ENCODE measurements at places on chromosomes 13 and 19. TPM values are rescaled to one million over a fixed set of nuclear protein-coding genes. Genes with fewer than 3 reads are reported as not detected.

GRCh38 chr13:102742506-102742905, 31.1 kb downstream of the TEX30 start:
- no peak for DNase-seq

DNA sequence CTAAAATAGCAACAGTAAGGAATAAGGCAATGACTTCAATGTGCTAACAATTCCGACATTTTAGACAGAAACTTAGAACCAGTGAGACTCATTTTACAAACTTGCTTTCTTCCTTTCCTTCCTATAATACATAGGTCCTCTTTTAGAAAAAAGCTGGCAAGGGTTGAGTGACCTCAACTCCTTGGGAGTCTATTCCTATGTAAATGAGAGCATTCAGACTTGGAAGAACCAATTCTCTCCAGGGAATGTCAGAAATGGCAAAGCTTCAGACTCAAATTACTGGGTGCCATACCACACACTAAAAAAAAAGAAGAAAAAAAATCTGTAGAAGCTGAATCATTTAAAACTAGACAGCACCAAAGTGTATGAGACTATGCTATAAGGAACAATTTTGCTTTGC, 1328.2 kb downstream of the OLFM4 start:
- DNase-seq = no peak

DNA sequence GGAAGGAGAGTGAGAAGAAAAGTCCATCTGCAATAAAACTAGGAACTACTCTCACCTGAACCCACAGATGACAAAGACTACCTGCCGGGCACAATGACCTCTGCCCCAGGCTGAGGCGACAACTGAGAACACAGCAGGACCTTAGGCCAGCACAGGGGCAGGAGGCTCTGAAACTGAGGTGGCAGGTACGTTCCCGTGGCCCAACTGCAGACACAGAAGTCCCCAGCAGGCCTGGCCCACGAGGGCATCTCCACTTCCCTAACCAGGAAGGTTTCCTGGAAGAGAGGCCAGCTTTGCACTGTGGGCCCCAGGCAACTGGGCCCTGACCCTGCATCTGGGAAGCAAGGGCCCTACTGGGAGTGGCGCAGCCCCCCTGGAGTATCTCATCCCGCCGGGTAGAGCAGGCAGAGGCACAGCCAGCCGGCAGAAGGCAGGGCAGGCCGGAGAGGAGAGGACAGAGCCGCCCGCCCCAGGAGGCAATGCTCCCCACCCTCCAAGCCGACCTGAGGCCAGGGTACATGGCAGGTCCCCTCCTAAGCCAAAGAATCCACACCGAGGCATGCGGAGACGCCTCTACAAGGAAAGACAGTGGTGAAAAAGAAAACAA, 32.7 kb downstream of the STK24 start:
- DNase-seq = no peak

DNA sequence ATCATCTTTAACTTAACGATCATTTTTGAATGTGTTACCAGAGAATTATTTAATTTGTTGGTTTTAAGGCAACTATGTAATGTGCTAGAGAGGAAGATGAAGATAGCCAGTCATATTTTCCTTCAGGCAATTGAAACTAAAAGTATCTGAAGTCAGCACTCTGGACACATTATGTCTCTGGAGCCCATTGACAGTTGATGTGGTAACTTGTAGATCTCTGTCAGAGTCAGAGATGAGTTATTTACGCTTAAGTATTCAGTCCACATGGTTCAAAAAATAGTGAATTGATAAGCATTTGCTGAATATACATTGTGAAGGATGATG, 2.1 kb downstream of the ZMYM2 start:
- DNase-seq = no peak

DNA sequence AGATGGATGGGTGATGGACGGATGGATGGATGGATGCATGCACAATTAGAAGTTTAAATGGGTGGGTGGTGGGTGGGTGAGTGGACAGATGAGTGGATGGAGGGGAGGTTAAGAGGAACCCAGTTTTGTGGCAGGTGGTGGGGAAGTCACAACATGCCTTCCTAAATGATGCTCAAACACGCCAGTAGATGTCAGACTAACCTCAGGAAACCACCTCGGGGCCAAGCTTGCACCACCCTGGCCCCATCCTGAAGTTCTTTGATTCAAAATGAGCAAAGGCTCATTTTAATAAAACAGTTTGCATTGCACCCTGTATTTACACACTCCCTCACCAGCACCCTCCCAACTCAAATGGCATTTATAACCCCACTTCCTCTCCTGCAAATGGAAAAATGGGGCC, 91.4 kb upstream of the CACNA1A start:
- peak; percentile 60 for DNase-seq

- DNase-seq = no peak
Measured at GRCh38 chr13:61275736-61276135, 139.9 kb downstream of the PCDH20 start.

GRCh38 chr13:19618977-19619376, 14.5 kb upstream of the MPHOSPH8 start:
- DNase-seq = peak; percentile 68

DNA sequence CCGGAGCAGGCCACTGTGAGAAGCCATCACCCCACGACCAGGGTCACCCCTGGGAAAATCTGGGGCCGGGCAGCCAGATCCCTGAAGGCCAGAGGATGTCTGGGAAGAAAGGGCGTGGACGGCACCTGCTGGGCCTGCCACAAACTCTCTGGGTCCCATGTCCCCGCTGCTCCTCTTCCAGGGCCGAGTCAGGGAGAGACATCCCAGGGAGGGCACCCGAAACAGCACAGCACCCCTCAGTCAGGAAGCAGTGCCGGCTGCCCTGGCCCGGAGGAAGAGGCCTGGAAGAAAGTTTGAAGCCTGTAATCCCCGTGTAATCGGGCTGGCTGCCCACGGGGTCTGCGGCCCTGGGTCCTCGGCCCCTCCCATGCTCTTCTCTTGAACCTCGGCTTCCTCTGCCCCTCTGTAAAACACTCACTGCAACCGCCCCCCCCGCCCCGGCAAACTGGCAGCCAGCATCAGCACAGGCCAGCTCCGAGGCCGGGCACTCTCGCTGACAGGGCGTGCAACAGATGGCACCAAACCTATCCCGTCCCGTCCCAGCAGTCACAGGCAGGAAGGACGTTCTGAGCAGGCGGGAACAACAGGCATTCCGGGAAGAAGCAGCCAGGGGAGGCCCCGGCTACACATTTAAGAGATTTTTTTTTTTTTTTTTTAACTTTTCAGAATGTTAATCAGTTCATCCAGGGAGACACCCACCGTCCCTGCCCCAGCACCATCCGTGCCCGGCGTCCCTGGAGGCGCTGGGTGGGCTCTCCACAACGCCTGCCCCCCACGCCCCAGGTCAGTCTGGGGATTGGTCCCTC, 1.5 kb downstream of the SBNO2 start:
- no peak for DNase-seq

The ZSCAN4 gene
- not detected for total RNA-seq

DNA sequence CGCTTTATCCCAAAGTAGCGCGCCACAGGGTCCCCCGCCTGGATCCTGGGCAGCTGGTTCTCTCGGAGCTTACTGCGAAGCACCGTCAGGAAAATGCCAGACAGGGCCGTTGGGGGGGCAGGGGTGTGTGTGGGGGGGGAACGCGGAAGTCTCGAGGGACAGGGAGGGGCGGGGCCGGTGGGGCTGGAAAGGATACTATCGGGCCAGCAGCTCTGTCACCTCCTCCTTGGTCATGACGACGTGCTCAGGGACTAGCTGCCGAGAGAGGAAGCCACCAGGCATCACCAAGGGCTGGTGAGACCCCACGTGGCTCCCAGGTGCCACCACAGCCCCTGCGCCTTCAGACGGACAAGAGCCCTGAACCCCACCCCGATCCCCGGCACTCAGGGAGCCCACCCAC, 5.3 kb downstream of the POLR2E start:
- DNase-seq = no peak

DNA sequence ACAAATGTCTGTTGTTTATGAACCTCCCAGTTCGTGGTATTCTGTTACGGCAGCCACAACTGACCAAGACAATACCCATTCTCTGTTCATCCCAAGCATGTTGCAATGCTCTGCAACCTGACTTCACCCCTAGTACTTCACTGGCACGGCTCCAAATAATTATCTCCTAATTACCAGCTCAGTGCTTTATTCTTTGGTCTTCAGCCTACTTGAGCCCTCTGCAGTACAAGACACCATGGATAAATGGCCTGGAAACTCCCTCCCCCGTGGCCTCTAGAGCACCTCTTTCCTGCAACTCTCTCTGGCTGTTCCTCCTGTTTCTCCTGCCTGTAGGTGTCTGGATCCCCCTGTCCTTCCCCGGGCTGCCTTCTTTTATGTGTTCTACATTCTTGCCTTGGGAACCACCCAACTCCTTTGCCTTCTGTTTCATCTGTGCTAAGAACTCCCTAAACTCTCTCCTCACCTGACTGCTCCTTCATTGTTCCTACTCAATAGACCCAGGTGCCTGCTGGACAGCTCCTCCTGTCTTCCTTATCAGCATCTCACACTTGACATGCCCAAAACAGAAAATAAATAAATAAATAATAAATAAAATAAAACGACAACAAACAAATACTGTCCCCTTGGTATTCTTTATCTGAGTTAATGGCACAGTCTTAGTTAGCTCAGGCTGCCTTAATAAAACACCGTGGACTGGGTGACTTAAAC, 200.4 kb upstream of the IPO5 start:
- DNase-seq = no peak

DNA sequence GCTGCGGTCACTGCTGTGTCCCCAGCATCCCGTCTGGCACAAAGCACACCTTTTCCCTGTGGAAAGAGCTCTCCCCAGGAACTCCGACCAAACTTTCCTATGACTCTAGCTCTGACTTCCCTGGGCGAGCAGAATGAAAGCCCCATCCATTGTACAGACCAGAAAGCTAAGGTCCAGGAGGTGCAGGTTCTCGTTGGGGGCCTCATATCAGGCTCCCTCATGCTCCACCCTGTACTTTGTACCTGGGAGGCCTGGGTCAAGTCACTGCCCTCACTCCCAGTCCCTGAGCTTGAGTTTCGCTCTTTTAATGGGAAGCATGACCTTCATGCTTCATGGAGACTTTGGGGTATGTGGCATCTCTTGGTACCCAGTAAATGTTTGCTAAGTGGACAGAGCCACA, 18.4 kb downstream of the CYTH2 start:
- no peak for DNase-seq

Data from Caco-2 (cell line).